ENCODE measurements at places on chromosomes 1 and 21.

DNA sequence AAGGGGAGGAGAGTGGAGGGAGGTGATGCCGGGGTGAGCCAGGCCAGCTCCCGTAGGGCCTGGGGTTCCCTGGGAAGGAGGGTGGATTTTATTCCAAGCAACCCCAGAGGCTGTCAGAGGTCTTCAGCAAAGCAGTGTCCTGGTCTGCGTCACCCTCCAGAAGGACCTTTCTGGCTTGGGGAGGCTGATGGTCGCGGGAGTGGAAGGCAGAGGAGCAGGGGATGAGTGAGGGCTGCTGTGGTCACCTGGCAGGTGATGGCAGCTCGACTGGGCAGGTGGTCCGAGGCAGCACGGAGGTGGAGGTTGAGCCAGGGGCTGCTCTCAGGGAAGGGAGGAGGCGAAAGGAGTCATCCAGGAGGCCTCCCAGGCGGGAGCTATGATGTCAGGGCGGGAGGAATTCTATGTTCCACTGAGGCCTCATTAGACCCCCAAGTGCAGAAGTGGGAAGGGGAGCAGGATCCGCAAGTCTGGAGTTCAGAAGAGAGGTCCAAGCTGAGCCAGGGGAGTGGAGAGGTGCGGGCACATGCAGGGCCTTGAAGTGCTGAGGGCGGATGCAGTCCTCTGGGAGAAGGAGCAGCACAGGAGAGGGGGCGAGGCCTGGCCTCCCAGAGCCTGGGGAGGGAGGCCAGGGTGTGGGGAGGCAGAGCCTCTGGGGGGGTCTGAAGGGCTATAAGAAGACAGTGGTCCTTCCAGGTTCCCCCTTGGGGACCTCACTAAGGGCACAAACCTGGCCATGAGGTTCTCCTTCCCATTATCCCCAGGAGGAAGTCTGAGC, 33.3 kb downstream of the BMP8A start:
- no peak for DNase-seq

- no peak for DNase-seq
These were observed 13.7 kb downstream of the CD34 start for GRCh38 chr1:207897188-207897587.

DNA sequence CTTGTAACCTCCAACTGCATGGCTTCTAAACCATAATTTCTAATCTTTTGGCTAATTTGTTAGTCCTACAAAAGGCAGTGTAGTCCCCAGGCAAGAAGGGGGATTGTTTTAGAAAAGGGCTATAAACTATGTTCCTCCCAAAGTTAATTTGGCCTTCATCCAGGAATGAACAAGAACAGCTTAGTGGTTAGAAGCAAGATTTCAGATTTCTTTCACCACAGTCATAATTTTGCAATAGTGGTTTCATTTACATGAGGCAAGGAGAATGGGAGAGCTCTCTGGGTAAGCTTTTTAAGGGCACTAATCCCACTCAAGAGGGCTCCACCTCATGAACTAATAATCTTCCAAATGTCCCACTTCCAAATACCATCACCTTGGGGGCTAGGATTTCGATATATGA, 1353.9 kb downstream of the NCAM2 start:
- DNase-seq: no peak

DNA sequence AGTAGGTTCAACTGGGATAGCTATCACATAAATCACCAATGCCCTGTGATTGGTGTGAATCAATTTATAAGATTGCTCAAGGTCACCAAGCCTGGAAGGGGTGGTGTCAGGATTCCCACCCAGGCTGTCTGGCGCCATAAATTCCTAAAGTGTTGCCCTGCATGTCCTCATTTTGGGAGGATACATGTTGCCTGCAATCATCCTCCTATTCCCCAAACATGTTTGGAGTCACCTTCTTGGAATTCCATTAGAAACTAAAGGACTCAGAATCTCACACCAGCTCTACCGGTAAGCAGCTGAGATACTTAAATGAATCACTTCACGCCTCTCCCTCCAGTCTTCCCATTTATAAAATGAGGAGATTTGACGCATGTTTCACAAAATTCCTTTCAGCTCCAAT, 54.1 kb upstream of the SLC45A1 start:
- DNase-seq: no peak

DNA sequence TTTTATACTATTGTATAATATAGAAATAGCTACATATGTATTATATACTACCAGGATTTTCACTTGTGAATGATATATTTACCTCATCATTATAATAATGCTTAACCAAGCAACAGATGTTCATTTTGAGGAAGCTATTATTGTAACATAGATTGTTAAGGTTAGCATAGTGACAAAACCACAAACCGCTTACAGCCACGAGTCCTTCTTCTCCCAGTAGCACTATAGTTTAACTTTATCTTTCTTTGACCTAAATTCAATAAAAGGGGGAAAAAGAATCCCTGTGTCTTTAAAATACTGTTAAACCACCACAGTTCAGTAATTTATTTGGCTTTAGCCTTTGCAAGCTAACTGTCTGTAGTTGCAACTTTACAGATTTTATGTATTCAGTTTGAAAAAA, 1039.4 kb upstream of the B3GALT2 start:
- DNase-seq: no peak

DNA sequence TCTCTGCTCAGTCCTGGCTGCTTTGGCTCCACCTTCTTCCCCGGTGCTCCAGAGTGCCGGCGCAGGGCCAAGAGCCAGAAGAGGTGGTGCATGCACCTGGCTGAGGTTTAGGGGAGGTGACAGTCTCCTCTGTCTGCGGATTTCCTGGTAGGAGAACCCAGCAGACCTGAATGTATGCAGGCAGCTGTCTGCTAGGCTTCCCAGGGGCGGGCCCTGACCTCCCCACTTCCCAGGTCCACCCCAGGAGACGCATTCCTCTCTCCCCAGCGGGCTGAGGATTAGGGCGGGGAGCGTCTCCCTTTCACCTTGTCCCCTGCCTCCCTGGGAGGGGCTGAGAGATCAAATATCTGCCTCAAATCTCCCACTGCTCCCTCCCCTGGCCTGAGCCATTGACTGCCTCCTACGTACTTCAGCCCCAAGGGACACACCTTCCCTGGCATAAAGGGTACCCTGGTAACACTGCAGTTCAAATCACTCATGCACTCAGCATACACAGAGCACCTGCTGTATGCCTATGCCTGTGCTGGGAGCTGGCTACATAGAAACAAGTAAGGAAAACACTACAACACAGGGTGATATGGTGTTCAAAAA, 27.5 kb downstream of the DMBX1 start:
- DNase-seq: no peak

GRCh38 chr1:100612540-100612939, 74.6 kb downstream of the GPR88 start:
- DNase-seq: no peak

- no peak for DNase-seq
These were observed 308.1 kb upstream of the LYPLAL1 start for GRCh38 chr1:218865591-218865990.

- no peak for DNase-seq
These were observed 100.6 kb downstream of the RHOU start for GRCh38 chr1:228835911-228836310.

DNA sequence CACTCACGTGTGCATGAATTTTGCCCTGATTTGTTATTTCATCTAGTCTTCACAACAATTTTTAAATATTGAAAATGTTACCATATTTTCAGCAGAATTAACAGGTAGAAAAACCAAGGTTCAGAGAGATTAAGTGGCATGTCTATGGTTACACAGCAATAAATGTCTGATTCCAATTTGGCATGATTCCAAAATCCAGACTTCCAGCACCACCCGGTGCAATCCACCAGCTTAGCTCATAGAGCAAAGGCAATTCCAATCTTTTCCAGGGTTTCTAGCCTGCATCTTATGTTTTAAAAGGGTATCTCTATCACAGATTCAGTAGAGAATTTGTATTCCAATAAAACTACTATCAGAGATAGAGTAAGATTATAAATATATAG, 161.8 kb downstream of the TPR start:
- no peak for DNase-seq

DNA sequence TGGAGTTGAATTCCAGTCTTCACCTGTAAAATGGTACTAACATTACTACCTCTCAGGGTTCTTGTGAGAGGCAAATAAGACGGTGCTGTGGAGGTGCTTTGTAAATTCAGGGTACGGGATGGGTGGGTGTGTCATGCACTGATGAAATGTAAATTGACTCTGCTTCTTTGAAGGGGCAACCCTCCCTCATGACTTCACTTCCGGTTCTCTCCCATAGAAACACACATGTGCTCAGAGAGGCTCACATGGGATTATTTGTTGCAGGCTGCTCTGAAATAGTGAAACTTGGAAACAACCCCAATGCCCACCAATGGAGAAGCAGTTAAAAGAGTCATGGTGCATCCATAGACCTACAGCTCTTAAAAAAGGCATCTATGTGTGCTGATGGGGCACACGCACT, 44.9 kb upstream of the SCMH1 start:
- no peak for DNase-seq

DNA sequence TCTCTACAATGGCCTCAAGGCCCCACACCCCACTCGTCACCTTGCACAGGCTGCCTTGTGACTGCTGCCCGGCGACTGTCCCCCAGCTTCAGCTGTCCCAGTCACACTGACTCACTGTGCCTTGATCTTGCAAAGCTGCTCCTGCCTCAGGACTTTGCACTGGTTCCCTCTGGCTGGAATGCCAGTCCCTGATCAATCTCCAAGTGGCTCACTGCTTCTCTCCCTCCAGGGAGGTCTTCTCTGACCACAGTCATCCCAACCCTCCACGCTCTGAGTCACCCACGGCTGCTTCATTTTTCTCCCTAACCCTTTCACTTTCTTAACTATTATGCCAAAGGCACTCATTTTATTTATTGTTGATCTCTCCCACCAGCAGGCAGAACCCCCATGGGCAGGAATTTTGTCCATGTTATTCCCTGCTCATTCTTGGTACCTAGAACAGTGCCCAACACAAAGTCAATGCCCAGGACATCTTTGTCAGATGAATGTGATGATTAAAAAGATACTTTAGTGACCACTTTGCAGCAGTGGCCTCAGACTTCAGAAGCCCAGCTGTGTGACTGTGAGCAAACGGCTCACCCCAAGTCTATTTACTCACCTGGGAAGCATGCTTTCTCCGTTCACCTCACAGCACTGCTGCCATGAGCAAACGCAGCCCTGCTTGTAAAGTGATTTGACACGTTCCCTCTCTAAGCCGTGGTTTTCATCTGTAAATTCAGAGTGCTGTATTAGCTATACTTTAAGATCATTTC, 53.4 kb downstream of the ZBTB18 start:
- DNase-seq: no peak

DNA sequence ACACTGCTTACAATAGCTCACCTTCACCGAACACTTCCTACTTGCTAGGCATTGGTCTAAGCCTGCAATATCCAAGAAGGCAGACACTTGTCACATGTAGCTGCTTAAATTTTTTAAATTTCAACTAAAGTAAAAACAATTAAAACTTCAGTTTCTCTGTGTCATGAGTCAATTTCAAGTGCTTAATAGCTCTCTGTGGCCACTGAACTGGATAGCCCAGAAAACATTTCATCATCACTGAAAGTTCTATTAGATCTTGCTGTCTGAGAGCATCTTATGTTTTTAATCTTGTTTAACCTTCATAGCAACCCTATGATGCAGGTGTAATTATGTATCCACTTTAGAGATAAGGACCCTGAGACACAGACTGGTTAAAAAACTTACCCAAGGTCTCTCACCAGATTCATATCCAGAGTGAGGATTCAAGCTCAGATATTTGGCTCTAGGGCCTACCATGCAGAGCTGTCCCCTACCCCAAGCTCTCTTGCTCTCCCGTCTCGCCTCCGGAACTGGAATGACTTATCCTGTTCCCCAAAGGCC, 2.6 kb upstream of the FCRL6 start:
- no peak for DNase-seq

DNA sequence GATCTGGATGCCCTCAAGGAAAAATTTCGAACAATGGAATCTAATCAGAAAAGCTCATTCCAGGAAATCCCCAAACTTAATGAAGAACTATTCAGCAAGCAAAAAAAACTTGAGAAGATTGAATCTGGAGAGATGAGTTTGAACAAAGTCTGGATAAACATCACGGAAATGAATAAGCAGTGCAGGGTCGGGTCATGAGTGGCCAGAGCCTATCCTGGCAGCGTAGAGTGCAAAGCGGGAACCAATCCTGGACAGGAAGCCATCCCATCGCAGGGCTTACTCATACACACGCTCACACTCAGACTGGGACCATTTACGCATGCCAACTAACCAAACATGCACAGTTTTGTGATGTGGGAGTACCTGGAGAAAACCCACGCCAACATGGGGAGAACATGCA, 43.1 kb downstream of the ZMYM1 start:
- DNase-seq: no peak

DNA sequence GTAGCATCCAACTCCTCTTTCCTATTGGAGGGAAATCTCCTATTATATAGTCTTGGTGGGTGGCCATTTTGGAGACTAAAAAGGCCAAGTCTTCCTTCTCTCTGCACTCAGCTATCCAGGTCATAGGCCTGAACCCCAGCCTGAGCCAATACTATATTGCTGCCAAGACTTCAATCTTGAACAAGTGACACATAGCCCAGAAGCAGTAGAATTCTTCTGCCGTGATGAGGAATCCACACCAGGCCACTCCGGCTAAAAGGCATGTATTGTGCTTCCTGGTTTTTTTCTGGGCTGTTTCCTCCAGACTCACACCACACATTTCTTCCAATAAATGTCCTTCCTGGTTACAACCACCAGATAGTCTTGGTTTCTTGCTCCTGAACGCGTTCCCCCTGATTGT, 43.0 kb downstream of the ATF3 start:
- no peak for DNase-seq

GRCh38 chr21:19198801-19199200, 795.2 kb upstream of the TMPRSS15 start:
- DNase-seq: no peak

DNA sequence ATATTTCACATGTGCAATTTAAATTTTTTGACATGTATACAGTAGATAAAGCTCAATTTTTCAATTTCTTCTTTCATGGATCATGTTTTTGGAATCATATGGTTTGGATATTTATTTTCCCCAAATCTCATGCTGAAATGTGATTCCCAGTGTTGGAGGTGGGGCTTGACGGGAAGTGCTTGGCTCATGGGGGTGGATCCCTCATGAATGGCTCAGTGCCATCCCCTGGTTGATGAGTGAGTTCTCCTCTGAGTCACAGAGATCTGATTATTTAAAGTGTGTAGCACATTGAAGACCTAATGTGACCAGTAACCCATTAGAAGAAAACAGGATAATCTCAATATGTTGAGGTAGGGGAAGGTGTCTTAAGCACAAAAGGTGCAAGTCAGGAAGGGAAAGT, 9.1 kb upstream of the IFI16 start:
- no peak for DNase-seq

GRCh38 chr1:8040586-8040985, 14.5 kb upstream of the ERRFI1 start:
- DNase-seq: no peak

DNA sequence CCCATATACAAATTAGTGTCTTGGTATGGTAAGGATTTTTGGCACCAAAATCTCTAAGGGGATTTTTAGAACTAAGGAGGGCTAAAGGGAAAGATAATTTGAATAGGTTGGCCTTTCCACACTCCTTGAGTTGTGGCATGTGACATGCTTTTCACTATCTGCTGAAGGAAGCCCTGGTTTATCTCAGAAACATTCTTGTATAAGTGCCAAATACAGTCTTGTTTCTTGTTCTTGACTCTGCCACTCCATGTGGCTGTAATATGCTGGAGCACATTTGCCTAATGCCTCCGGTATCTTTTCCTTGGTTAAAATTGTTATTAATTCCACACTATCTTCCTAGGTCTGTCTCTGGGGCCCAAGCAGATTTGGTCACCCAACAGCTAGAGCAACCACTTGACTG, 457.0 kb downstream of the USP25 start:
- no peak for DNase-seq

- no peak for DNase-seq
These were observed 1.6 kb upstream of the PIGK start for GRCh38 chr1:77220687-77221463.

GRCh38 chr1:222138095-222138494, 396.2 kb upstream of the DUSP10 start:
- DNase-seq: no peak

Measured in stimulated activated CD4-positive, alpha-beta T cell treated with anti-CD3 and anti-CD28 coated beads, Interleukin-4, amount 100 ng/mL, for 4 hours (primary cell).